ENCODE measurements at places on chromosomes 6 and 20.

DNA sequence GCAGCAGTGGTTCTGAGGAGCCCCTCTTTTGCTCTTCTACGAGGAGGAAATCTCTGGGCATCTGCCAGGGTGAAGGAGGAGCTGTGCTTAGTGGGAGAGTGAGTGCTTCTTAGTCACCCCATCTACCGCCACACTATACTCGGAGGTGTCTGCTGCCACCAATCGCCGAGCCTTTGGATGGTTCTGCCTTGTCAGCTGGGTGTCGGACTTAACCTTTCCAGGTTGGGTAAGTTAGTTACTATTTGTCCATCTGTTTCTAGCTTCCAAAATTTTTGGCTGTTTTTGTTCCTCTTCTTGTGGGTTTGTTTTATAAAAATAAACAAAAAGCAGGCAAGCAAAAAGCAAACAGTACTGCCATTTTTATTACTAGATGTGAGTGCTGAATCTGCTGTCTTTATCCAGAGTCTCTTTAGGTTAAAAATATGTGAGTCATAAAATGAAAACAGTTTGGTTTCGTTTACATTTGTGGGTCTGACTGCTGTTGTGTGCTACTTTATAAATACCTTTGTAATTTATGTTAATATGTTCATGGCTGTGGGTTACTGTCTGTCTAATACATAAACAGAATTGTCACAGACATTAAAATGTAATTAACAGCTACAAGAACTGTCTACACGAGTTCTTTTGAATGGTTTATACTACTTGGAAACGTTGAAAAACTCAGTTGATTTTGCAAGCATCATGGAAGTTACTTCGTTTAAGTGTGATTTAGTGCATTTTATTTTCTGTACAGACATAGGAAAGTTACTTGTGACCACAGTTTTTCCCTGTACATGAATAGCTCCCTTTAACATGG lies 89.2 kb downstream of the ARID1B start:
- H3K36me3 ChIP-seq: peaks cover 45% of the 10 kb centered on the region
- DNase-seq: no peak
- peaks cover 5% of the 10 kb centered on the region for H3K27me3 ChIP-seq
- H3K4me1 ChIP-seq: peaks cover 70% of the 10 kb centered on the region

DNA sequence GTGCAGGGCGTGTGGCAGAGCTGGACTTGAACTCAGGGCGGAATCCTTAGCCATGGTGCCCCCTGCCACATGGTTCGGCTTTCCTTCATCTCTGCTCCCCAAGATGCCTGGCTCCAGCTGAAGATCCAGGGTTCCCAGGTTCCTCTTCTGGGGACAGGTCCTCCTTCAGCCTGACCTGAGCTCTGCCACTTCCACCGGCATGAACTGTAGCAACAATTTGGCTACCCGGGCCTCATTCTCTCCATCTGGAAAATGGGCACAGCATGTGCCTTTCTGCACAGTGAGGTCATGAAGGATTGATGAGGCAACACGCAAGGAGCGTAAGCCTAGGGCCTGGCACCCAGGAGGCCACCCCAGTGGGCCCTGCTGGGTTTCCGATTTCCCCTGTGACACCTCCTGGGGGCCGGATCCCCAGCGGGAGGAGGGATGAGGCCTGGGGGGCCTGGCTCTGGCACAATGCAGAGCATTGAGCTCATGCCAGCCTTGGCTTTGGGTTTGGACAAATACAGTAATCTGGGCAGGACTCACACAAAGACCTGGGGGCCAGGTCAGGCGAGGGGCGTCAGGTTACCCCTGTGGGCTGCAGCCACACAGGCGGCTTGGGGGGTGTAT lies 74.0 kb downstream of the CEBPB start:
- no peaks in the 10 kb centered on the region for H3K36me3 ChIP-seq
- peaks cover 10% of the 10 kb centered on the region for H3K27me3 ChIP-seq
- DNase-seq: no peak
- no peak overlapping the region for H3K4me3 ChIP-seq

GRCh38 chr6:139903411-139904157 lies 529.1 kb upstream of the CITED2 start:
- no peak for DNase-seq
- H3K27me3 ChIP-seq: no peaks in the 10 kb centered on the region
- H3K4me3 ChIP-seq: no peak overlapping the region
- H3K36me3 ChIP-seq: peaks cover 28% of the 10 kb centered on the region
- peak overlapping the region; percentile 13 for H3K27ac ChIP-seq

GRCh38 chr6:84329077-84329476 lies 101.6 kb upstream of the CEP162 start:
- no peaks in the 10 kb centered on the region for H3K4me1 ChIP-seq
- no peak for DNase-seq
- H3K4me3 ChIP-seq: no peak overlapping the region

DNA sequence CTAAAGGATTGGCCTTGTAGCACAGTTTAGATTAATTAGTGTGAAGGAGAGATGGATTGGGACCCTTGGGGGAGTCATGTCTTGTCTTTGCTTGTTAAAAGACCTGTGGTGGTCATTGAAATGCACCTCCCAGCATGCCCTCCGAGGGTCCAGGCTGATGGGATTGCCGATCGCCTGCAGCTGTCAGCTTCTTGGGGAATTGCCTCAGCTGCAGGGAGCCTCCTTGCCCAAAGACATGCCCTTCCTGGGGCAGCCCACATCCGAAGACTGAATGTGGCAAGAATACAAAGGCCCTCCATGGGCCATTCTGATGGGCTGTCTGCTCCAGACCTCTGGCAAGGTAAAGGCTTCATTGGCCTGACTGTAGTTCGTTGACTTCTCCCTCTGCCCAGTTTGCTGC lies 150.7 kb downstream of the FARS2 start:
- no peak for DNase-seq
- peaks cover 28% of the 10 kb centered on the region for H3K36me3 ChIP-seq
- H3K27me3 ChIP-seq: peaks cover 7% of the 10 kb centered on the region
- no peak overlapping the region for H3K4me3 ChIP-seq

Data from nephron progenitor cell (in vitro differentiated cells).